ENCODE measurements at places on chromosomes 4 and X.

DNA sequence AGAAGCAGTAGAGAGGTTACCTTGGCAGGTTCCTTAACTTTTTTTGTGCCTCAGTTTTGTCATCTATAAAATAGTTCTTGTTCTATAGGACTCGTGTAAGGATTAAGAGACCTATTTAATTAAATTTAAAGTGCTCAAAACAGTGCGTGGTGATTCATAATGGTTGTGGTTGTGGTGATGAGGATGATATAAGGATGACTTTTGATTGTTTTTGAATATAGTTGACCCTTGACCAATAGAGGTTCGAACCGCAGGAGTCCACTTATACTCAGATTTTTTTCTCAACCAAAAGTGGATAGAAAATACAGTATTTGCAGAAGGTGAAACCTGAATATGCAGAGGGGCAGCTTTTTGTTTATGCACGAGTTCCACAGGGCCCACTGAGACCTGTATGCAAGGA lies 14.6 kb downstream of the SMAD1 start:
- no peak for DNase-seq

GRCh38 chrX:124194199-124194598 lies 138.3 kb upstream of the TEX13D start:
- DNase-seq = no peak

DNA sequence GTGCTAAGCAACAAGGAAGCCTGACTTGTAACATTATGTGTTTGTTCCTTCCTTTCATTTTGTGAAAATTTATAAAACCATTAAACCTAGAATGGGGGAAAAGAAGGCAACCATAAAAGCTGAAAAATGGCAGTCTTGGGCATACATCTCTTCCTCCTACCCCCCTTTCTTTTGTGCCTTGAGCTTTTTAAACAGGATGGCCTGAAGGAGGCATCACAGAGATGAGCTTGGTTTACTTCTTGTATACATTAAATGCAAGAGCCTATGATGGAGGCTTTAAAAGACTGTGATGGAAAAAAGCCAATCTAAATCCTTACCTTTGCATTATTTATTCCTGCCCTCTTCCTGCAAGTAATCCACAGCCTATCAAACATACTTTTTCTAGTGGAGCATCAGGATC lies 36.2 kb upstream of the ADH7 start:
- no peak for DNase-seq

- no peak for DNase-seq
These were observed 230.8 kb downstream of the TMEM47 start for GRCh38 chrX:34426334-34426733.

GRCh38 chrX:20230406-20230805 lies 36.3 kb downstream of the RPS6KA3 start:
- no peak for DNase-seq

- peak; percentile 4 for DNase-seq
These were observed 366.1 kb downstream of the FBXO8 start for GRCh38 chr4:173917255-173917960.

DNA sequence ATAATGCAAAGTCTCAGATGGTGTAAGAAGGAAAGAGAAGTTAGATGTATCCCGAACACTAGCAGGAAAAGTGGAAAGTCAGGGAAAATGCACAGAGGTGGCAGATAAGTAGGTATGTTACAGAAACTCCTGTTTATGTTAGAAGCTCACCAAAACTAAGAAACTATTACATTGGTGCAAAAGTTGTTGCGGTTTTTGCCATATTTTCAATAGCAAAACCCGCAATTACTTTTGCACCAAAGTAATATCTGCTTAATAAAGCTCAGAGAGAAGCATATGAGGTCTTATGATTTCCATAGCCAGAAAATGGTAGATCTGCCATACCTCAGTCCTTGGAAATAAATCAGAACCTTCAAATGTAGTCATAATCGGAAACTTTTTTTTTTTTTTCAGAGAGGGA lies 1035.6 kb downstream of the PCDH7 start:
- DNase-seq = no peak

GRCh38 chrX:136710325-136710951 lies 62.5 kb downstream of the CD40LG start:
- DNase-seq = no peak

GRCh38 chr4:86615501-86615900 lies 21.4 kb downstream of the PTPN13 start:
- no peak for DNase-seq

DNA sequence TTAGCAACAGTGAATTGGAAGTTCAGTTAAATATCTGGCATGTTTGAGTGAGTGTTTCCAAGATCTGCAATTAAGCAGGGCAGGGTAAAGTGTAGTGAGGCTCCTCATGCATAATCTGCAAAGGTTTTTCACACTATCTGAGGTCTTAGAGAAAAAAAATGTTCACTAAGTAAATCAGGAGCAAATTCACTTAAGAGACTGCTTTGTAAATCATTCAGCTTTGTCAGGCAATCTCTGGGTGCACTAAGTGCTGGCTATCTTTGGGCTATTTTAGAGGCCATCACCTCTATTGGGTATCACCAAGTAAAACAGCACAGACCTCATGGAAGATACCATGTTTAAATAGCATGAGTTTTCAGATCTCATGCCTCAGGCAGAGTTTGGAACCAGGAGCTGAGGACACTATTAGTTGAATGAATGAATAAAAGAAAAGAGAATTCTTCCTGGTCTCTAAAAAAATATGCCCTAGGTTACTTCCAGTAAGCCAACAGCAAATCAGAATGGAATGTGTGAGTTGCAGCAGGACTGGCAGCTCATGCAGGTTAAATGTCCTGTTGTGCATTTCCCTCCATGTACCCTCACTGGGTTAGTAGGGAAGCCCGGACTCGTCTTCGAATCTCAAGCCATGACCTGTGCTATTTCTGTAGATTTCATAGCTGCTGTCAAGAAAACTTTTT lies 195.3 kb downstream of the KCNIP4 start:
- DNase-seq = no peak

- DNase-seq = no peak
These were observed 97.9 kb upstream of the ADAMTS3 start for GRCh38 chr4:72666910-72667309.

DNA sequence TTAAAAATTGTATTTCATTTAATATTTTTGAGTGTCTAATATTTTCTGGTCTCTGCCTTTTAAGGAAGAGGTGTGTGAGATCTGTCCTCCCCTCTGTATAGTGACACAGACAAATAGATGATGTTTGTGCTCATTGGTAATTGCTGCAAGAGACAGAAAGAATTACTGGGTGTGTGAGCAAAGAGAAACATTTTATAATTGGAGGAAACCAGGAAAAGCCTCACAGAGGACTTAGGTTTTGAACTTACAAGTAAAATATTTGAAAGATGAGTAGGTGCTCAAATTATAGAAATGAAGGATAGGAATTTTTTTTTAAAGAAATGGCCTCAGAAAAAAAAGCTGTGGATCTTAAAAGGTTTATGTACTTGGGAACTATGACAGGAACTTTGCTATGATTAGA lies 149.8 kb downstream of the SPCS3 start:
- no peak for DNase-seq

GRCh38 chrX:86263526-86263925 lies 115.3 kb downstream of the DACH2 start:
- no peak for DNase-seq

Data from GM04504 (cell line).